ENCODE measurements at places on chromosomes 6 and 20.

GRCh38 chr6:26539071-26539615 lies 977 bp downstream of the HMGN4 start:
- no peak for DNase-seq

DNA sequence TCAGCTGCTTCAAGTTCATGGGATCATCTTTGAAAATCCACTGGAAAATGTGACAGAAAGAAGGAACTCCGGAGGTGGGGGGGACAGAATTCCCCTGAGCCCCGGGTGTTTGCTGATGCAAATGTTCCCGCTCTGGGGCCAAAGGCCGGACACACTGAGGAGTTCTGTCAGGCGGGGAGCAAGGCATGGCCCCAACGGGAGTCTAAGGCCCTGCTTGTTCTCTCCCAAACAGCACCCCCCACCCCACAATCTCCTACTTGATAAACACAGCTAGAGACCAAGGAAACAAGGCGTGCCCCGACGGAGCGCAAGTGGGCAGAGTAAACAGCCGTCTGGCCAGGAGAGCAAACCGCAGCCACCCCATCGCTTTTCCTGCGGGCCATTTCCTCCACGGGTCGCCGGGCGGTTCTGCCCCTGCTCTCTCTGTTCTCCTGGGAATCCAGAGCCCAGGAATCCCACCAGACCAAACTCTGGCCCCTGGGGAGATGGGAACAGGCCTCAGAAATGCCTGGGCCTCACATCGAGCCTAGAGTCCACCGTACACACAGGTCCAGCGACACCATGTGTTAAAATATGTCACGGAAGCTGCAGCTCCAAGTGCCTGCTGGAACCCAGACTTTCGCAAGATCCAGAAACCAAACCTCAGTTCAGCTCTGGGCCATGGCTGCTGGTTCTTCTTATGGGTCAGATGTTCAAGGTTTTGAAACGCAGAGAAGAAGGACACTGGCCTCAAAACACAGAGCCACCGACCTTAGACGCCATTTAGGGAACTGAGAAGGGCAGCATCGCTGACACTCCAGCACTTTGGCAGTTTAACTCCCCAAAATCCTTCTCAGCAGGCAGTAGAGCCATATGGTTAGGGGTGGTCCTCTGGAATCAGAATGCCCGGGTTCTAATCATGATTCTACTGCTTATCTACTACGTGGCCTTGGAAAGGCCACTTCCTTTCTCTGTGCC lies 104.2 kb downstream of the PREX1 start:
- no peak for DNase-seq

GRCh38 chr6:143163621-143164020 lies 102.9 kb downstream of the AIG1 start:
- no peak for DNase-seq

DNA sequence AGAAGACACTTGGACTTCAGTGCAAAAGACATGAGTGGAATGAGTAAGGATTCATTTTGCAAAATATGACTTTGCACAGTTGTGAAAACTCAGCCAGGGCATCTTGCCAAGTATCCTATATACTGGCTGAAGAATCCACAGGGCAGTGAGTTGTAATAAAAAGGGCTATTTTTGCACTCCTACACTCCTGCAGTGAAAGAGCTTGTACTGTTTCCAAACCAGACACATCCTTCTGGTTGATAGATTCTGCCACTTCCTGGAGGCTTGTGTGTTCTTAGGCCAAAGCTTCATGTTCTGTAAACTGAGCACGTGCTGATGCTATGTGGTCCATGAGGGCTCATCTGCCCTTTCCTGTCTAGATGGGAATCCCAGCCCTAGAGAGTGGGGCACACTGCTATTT lies 34.9 kb downstream of the GMPR start:
- no peak for DNase-seq

- no peak for DNase-seq
Measured at GRCh38 chr20:51889466-51889865, 87.1 kb upstream of the SALL4 start.

GRCh38 chr6:4564801-4565271 lies 211.4 kb upstream of the CDYL start:
- no peak for DNase-seq

- DNase-seq = no peak
Measured at GRCh38 chr20:49635166-49635565, 67.2 kb upstream of the PTGIS start.

GRCh38 chr20:62292108-62292507 lies 10.7 kb upstream of the ADRM1 start:
- DNase-seq = no peak

GRCh38 chr20:3297079-3297378 lies 58.0 kb upstream of the SLC4A11 start:
- DNase-seq = no peak

- DNase-seq = no peak
Measured at GRCh38 chr6:63352069-63352543, 32.3 kb upstream of the LGSN start.

DNA sequence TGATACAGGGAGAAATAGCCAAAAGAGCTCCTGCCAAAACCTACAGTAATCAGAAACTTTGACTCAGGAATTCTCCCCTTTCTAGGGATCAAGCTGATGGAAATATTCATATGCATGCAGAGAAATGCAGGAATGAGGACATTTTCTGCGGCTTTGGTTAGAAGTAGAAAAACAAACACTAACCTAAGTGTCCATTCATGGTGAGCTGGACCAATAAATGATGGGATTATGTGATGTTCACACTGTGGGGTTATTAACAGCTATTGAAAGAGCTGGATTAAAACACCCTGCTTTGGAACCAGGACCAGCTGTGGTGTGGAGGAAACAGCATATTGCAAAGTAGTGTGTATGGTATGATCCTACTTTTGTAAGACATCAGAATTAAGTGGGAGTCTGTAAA lies 143.1 kb downstream of the SYCP2 start:
- DNase-seq = no peak

DNA sequence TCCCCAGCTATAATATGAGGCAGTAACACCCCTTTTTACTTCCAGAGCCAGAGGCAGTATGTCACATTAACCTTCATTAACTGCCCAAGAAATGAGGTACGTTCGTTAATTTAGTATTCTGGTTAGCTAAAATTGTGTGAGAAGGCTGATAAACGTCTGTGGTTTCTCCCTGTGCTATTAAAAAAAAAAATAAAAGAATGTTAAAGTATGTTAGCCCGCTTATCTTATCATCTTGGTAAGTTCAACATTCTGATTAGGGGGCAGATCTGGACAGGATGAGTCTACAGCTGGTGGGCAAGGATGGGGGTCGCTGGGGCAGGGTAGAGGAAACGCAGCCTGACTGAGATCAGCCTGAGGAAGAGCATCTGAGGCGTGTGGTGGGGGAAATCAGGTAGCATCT lies 154.0 kb downstream of the PRL start:
- no peak for DNase-seq

DNA sequence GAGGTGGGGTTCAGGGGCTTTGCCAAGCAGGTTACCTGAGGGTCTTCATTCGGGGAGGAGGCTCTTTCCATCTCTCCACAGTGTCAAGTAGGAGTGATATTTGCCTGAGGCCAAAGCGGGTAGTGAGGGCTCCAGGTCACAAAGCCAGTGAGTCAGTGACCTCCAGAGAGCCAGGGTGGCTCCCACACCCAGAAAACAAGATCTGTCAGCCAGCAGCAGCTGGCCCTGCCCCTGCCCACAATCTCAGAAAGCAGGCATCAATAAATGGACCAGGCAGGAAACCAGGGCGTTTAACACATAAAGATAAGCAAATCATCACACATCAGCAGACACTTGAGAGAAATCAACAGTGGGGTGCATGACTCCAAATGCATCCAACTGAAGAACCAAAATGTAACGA lies 250.8 kb downstream of the CDH26 start:
- DNase-seq = no peak

GRCh38 chr6:111952821-111953540 lies 79.7 kb upstream of the FYN start:
- no peak for DNase-seq

DNA sequence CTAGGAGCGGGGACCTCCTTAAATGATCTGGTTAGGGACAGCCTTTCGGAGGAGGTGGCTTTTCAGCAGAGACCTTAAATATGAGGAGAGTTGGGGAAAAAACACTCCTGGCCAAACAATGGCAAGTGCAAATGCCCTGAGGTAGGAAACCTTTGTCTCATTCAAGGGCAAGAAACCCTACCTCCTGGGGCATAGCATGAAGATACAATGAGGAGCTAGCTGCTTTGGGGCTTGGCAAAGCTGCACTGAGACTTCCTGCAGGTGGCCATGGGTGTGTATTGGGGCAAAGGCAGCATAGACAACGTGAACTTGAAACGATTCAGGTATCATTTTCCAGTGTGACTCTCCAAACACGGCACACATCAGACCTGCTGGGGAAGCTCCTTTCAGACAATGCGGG lies 30.7 kb downstream of the PMEPA1 start:
- DNase-seq = no peak

- no peak for DNase-seq
Measured at GRCh38 chr6:109166673-109167072, 71.4 kb downstream of the CEP57L1 start.

DNA sequence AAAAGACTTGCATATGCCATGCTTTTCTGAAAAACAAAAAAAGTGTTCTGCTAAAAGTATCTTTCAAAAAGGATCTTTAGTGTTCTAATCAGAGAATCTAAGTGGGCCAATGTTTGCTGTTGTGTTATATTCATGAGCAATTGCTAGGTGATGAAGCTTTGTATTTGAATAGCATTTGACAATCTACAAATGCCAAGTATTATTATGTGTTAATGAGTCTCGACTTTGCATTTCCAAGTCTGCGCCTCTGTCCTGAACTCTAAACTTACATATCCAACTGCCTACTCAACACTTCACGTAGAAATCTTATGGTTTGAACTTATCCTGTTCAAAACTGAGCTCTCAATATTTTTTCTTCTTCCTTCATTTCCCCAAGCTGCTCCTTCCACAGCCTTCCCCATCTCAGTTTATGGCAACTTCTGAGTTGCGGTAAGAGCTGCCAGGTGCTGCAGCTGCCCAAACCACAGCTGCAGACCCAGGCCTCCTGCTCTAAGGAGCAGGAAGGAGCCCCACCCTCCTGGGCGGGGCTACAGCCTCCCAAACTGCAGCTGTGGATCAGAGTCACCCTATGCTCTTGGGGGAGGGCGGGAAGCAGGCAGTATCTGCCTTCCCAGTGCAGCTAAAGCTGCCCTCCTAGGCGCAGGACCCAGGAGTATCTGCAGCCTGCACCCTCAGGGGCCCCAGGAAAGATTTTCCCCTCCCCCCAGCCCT lies 16.7 kb upstream of the MAK start:
- DNase-seq = no peak

- DNase-seq = no peak
Measured at GRCh38 chr20:13353261-13353945, 132.3 kb downstream of the ISM1 start.

GRCh38 chr6:168123165-168123911 lies 44.3 kb upstream of the FRMD1 start:
- no peak for DNase-seq

- DNase-seq = no peak
Measured at GRCh38 chr20:31572042-31572700, 32.9 kb upstream of the ID1 start.

GRCh38 chr6:109523478-109523877 lies 40.5 kb upstream of the ZBTB24 start:
- no peak for DNase-seq

GRCh38 chr6:35919085-35919826 lies 1.6 kb downstream of the SRPK1 start:
- no peak for DNase-seq

DNA sequence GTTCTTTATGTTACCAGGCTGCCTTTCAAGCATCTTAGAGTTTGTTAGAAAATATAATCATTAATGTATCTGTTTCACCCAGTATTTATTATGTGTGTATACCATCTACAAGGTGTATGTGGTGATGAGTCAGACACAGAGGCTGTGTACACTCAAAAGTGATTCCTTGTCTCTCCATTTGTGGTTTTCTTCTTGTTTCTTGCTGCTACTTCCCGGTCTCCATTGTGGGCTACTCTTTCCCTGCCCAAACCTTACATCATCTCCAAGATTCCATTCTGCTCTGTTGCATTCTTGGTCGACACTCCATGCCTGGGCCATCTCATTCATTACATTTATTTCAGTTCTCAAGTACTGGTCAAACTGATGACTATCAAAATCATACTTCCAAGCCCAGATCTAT lies 182.2 kb upstream of the STXBP5 start:
- DNase-seq = no peak

- DNase-seq = peak; percentile 56
Measured at GRCh38 chr6:31308050-31308844, 36.4 kb upstream of the HLA-C start.

- no peak for DNase-seq
Measured at GRCh38 chr6:122008101-122008999, 391.1 kb upstream of the HSF2 start.

DNA sequence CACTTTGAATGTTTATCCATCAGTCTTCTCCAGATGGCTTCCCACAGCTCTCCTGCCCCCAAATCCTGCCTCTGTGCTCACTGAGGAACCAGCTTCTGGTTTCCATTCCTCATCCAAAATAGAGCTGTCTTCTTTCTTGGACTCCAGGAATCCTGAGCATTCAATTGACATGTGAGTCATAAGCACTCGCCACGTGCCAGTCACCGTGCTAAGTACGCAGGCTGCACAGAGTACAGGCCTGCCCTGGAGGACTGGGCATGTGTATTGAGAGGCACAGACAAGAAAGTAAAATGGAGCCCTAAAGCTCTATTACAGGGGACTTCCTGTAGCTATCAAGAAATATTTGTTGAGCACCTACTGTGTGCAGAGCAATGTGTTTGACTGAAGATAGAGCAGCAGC lies 39.7 kb upstream of the LRFN2 start:
- no peak for DNase-seq

- no peak for DNase-seq
Measured at GRCh38 chr6:7833751-7834070, 76.9 kb downstream of the TXNDC5 start.

GRCh38 chr6:125114248-125114858 lies 39.2 kb upstream of the TPD52L1 start:
- DNase-seq = no peak

DNA sequence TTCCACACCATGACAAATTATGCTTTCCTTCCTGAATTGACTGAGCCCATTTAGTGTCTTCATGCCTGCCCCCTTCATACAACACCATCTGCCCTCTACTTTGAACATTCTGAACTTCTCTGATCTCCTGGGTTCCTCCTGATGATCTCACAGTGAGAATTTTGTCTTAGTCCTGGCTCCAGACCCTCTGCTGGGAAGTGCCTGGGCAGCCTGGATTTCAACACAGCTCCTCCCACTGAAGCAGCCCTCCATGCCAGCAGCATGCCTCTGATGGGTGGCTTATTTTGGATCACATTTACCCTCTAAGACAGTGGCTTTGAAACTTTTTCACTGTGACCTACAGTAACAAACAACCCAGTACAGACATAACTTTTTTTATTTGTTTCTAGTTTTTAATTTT lies 41.5 kb downstream of the DSE start:
- no peak for DNase-seq

GRCh38 chr6:42674780-42675179 lies 47.6 kb downstream of the PRPH2 start:
- no peak for DNase-seq

- DNase-seq = no peak
Measured at GRCh38 chr6:41002168-41002567, 36.9 kb downstream of the UNC5CL start.

DNA sequence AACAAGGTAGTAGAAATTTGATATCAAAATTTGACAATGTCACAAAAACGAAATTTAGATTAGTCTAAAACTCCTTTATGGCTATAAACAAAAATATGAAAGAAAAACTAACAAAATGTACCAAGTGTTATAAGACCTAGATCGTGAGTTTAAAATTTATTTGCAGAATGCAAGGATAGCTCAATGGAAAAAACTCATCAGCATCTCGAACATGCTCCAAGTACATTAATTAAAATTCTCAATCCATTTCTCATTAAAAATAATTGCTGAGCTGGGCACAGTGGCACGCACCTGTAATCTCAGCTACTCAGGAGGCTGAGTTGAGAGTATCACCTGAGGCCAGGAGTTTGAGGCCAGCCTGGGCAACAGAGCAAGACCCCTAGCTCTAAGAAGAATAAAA lies 70.8 kb downstream of the MAP3K5 start:
- DNase-seq = no peak

Data from effector CD4-positive, alpha-beta T cell (primary cell).